ENCODE measurements at places on chromosomes 4 and X. TPM values are rescaled to one million over a fixed set of nuclear protein-coding genes. Genes with fewer than 3 reads are reported as not detected.

Gene DCAF8L2
- 0.10 TPM for total RNA-seq

Gene NSG1
- 3.7 TPM for total RNA-seq

Gene SMIM14
- 6.4 TPM for total RNA-seq

Gene S100P
- 0.31 TPM for total RNA-seq

Gene BEX5
- 6.8 TPM for total RNA-seq
